Activated naive CD8-positive, alpha-beta T cell treated with anti-CD3 and anti-CD28 coated beads, Interleukin-2, amount 10 ng/mL, durations not matched to agents 7 days and 5 days (primary cell): ENCODE measurements at places on chromosomes 4 and X.

GRCh38 chr4:147019091-147019490, 73.4 kb upstream of the TTC29 start:
- peak; percentile 39 for DNase-seq

- DNase-seq = no peak
These were observed 35.1 kb downstream of the PRIMPOL start for GRCh38 chr4:184684491-184685189.

DNA sequence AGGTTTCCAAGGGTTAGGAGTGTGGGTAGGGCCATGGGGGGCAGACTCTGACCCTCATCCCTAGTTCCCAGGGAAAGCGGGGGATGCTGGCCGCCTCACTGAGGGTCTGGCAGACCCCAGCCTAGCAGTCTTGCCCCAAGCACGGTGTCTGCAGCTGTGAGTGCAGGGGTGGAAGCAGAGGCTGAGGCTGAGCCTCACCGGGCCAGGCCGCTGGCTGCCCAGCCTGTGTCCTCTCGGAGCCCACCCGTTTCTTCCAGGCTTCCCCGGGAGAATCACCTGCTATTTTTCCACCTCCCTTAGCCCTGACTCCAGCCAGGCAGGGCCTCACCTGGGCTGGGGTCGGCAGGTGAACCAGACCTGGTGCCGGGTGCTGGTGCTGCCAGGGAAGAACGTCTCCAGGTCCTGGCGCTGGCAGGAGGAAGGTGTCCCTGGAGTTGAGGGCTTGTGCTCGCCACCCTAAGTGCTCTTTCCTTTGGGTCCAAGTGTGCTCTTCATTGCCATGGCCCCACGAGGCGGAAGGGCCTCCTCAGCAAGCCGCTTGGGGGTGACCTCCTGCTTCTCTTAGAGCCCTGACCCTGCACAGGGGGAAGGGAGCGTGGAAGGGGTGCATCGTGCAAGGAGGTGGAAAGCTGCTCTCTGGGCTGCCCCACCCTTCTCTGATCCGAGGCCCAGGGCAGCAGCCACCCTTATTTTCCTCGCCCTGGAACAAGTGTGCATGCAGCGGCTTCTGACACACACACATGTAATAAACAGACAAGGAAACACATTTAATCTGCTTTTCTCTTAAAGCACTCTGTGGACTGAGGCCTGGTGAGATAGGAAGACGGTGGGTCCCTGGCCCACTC, 112.7 kb downstream of the FAM53A start:
- no peak for DNase-seq

DNA sequence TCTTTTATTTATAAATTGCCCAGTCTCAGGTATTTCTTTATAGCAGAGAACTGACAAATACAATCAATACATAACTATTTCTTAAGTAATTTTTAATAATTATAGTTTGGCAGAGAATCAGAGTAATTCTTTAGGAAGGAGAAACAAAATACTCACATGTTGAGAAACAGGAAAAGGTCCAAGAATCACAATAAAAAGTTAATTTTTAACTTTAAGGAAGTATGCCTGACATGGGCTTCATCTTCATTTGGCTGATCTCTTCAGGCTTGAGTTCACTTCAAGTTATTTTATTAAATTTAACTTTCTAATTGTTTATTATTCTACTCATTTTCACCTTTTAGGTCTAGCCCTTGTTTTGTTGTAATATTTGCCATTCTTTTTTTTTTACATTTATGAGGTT, 36.1 kb upstream of the RNF150 start:
- no peak for DNase-seq

GRCh38 chr4:8151165-8151650, 7.4 kb downstream of the ABLIM2 start:
- DNase-seq = no peak

- DNase-seq = no peak
These were observed 10.0 kb upstream of the RGN start for GRCh38 chrX:47068214-47068613.

DNA sequence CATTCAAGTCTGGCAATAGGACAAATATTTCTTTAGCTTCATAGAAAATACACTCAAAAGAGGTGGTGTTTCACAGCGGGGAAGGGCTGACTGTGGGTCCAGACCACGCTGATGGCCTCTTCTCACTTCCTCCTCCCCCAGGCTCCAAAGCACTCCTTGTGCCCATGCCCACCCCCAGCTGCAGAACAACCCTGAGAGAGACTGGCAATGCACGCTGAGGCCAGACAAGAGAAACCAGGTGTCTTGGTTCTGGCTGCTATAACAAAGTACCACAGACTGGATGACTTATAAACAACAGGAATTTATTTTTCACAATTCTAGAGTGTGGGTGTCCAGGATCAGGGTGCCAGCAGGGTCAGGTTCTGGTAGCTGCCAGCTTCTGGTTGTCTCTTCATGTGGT, 386.1 kb downstream of the FBXW7 start:
- DNase-seq = no peak

DNA sequence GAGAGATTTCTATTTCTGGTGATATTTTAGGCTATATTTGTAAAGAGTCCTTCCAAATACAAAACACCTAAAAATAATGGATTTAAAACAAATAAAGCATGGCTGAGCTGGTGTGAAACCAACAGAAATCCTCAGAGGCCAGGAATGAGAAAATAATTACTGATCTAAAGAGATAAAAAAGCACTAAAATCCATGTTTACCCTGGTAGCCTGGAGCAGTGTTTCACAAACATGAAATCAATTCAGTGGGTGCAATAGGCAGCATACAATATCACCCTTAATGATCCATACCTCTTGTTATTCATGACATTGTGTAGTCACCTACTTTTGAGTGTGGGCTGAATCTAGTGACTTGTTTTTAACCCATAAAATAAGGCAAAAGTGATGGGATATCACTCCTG, 14.6 kb downstream of the PFKFB1 start:
- no peak for DNase-seq

- no peak for DNase-seq
These were observed 66.0 kb downstream of the APBB2 start for GRCh38 chr4:41148292-41148691.

GRCh38 chr4:81459228-81459627, 12.5 kb downstream of the RASGEF1B start:
- DNase-seq = no peak

DNA sequence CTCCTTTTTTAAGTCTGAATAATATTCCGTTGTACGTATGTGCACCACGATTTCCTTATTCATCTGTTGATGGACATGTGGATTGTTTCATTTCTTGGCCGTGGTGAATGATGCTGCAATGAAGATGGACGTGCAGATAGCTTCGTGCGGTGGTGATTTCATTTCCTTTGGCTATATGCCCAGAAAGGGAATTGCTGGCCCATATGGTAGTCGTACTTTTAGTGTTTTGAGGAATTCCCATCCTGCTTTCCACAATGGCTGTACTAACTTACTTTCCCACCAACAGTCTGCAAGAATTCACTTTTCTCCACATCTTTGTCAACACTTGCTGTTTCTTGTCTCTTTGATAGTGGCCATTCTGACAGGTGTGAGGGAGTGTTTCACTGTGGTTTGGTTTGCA, 12.8 kb downstream of the ZFP42 start:
- DNase-seq = no peak

GRCh38 chr4:82044141-82044993, 329.4 kb downstream of the HNRNPD start:
- peak; percentile 31 for DNase-seq

DNA sequence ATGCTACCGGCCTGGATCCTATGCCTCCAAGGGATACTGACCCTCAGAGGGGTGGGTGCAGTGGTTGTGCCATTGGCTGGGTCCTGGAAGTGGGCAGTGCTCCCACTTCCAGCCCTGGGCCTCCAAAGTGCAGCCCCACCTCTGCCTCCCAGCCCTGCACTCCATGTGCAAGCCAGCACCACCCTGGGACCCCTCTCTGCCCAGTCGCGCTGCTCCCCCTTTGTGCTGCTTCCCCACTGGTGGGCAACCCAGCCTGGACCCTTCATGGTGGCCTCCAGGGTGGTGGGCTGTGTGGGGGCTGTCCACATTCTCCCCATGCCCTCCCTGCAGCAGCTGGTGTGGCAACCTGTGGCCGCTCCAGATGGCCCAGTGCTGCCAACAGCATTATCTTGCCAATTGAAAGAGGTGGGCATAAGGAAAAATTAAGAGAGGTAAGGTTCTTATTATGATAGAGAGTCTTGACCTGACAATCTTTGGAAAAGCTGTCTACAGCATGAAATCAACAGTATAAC, 309.7 kb downstream of the GUCY2F start:
- no peak for DNase-seq

DNA sequence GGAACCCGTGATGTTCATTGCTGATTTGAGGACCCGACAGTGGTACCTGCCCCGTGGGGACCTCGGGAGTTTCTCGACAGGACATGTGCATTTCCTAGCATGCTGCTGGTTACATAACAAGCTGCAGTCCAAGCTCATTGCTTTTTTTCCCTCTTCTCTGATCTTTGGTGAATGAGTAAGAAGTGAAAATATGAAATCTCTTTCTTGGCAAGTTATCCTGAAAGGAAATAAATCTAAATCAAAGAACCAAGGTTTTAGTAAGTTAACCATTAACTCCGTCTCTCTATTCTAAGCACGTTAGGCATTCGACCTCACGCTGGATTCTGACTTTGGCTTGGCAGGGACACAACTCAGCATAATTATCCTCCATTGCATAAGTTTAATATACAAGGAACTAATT, 86.6 kb downstream of the STK32B start:
- DNase-seq = no peak

GRCh38 chr4:113699772-113700171, 61.8 kb downstream of the CAMK2D start:
- DNase-seq = no peak

DNA sequence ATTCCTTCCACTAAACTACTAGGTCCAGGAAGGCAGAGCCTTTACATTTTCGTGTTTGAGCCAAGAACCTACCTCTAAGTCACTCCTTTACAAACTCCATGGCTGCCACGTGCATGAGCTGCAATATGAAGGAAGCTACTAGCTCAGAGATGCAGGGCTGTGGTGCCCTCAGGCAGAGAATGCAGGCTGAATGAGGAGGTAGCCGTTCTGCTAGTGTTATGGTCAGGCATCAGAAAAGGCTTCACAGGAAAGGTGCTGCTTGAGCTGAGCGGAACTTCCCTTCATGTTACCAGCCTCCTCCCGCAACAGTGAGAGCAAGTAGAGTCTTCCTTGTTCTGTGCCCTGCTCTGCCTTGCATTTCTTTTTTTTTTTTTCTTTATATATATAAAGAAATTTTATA, 148.3 kb upstream of the PACRGL start:
- no peak for DNase-seq

- DNase-seq = no peak
These were observed 22.4 kb downstream of the IL3RA start for GRCh38 chrX:1358793-1359476.

GRCh38 chrX:135295944-135296305, 13.4 kb upstream of the ETDC start:
- DNase-seq = no peak

DNA sequence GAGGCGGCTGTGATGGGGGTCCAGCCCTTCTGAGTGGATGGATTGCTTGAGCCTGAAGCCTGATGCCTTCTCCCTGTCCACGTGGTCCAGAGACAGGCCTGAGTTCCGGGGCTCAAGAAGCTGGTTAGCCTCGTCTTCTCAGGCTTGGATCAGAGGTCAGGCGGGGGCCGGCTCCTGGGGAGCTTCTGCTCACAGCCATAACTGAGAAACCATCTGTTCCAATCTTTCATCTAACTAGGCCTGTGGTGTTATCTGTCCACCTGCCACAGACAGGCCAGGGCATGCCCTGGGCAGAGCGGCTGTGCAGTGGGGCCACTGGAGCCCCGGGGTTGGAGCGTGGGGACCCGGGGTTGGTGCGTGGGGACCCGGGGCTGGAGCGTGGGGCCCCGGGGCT, 63.1 kb downstream of the SORCS2 start:
- no peak for DNase-seq

DNA sequence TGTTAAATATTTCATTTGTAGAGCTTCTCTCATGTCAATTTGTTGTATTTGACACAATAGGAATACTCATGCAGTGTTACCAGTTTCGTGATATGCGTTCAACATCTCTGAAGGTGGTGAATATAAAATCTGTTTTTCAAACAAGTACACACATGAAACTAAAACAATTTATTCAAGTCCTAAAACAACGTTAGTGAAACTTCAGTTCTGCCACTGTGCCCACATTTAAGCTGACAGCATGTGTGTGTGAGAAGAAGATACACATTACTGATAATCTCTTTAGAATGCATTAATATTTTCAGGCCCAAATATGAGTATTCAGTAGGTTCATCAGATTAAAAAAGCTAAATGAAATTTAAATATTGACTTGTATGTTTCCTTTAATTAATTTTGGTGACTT, 21.7 kb downstream of the GAB1 start:
- DNase-seq = no peak

GRCh38 chrX:53265771-53266574, 15.4 kb downstream of the IQSEC2 start:
- DNase-seq = no peak

DNA sequence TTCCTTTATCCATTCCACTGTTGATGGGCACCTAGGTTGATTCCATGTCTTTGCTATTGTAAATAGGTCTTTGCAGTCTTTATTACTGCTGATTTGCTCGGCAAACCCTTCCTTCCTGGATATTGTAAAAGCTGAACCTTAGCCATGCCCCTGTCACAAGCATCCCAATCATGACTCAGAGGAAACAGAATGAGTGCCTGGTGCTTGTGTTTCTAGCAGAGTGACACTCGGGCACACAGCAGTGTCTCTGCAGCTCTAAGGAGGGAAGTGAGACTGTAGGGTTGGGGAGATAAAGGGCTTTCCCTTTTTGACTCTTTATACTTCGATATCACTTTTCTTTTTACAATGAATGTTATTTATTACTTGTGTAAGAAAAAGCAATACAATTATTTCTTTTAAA, 83.3 kb downstream of the AKAP4 start:
- DNase-seq = no peak

DNA sequence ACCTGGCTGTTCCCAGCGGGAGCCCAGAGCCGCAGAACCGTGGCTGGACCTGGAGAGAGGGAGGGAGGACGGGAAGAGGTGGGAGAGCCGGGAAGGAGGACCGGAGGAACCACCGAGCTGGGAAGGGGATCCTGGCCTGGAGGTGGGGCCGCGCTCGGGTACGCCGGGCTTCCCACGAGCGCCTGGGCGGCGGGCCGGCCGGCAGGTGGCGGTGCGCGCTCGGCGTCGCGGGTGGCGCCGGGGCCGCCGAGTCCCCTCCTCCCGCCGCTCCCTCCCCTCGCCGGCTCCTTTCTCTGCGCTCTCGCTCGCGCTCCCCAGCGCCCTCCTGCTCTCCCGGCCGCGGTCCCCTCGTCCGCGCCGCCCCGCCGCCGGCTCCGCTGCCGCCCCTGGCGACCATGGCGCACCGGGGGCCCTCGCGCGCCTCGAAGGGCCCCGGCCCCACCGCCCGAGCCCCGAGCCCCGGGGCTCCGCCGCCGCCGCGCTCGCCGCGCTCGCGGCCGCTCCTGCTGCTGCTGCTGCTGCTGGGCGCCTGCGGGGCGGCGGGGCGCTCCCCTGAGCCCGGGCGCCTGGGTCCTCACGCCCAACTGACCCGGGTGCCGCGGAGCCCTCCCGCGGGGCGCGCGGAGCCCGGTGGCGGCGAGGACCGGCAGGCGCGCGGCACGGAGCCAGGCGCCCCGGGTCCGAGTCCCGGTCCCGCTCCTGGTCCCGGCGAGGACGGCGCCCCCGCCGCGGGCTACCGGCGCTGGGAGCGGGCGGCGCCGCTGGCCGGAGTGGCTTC, at the start of gene SORCS2:
SORCS2 (plus strand) TSS at position 287 of the 778 bp plus-strand sequence.
- peak; percentile 77 for DNase-seq

- no peak for DNase-seq
These were observed 151.0 kb downstream of the PALLD start for GRCh38 chr4:168647646-168648375.
